LoVo (cell line): ENCODE measurements at places on chromosomes 6 and 20.
A peak's percentile ranks its signal among the peaks of the same experiment; 100 is the strongest.

GRCh38 chr6:88916615-88917208 is 46.7 kb downstream of the RNGTT start:
- no peak for DNase-seq

- no peak for DNase-seq
Measured at GRCh38 chr20:61253640-61254511, 1.8 kb downstream of the CDH4 start.

GRCh38 chr6:22062807-22063408 is 233.9 kb downstream of the PRL start:
- DNase-seq = no peak

DNA sequence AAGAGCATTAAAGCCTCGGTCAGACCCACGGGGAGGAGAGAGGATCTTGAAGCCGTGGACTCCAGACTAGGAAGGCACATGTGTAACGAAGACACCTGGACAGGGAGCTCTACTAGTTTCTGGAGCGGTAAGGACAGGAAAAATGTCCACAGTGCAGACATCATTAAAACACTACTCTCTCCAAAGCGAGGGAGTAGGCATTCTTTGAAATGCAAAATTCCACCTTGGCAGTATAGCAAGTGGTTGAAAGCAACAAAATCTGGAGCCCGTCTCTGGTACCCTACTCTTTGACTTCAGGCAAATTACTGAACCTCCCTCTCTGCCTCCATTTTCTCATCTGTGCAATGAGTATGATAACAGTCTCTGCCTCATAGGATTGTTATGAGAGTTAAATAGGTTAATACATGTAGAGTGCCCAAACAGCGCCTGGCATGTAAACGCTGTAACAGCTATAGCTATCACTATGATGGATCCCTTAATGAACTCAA is 408 bp upstream of the CRIP3 start:
- DNase-seq = no peak

DNA sequence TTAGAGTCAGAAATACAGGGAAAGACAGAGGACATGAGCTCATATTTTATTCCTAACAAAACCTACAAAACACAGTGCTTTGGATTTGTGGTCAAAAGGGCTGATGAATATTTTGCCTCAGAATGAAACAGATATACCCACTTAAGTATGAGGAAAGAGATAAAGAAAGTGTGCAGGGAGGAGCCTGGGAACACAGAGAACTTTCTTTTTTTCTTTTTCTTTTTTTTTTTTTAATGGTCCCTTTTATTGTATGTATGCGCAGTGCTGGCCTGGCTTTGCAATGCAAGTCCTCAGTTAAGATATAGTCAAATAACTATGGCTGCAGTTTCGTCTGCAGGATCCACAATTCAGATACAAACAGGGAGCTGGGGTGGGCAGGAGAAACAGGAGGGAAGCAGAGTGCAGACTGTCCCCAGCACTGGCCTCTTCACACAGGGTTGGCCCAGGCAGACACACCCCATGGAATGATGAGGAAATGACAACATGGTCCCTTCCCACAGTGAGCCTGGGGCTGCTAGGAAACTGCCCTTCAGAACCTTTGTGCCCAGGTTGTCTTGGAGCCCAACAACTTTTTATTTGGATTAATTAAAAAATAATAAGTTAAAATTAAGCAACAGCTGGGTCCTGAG is 629.8 kb upstream of the AGPAT4 start:
- DNase-seq = no peak

DNA sequence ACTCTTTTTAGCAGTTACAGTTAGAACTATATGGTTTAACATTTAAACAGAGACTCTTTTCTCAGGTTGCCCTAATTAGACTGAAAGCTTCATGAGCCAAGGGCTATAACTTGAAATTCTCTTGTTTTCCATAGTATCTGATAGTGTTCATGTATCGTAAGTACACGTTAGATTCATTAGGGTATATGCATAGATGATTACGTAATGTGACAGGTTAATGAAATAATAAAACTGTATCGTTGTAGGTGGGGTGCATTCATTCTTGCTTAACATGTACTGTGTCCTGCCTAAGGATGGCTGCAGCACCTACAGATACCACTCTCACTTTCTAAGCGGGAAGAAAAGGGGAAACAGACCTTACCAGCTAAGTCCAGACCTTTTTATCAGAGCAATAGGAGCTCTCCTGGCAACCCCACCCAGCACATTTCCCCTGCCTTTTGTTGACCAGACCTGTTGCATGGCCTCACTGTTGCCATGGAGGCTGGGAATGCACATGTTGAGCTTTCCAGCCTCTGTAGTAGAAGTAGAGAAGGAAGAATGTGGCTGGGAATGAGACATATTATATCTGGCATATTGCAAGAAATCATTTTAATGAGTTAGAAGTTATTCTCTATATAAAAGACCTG is 83.0 kb downstream of the MAP3K4 start:
- no peak for DNase-seq

- DNase-seq = no peak
Measured at GRCh38 chr6:110689275-110689935, 125.9 kb downstream of the CDK19 start.

- no peak for DNase-seq
Measured at GRCh38 chr6:164795056-164795815, 514.2 kb downstream of the C6orf118 start.

GRCh38 chr6:130296854-130297253 is 69.0 kb upstream of the TMEM200A start:
- DNase-seq = no peak

DNA sequence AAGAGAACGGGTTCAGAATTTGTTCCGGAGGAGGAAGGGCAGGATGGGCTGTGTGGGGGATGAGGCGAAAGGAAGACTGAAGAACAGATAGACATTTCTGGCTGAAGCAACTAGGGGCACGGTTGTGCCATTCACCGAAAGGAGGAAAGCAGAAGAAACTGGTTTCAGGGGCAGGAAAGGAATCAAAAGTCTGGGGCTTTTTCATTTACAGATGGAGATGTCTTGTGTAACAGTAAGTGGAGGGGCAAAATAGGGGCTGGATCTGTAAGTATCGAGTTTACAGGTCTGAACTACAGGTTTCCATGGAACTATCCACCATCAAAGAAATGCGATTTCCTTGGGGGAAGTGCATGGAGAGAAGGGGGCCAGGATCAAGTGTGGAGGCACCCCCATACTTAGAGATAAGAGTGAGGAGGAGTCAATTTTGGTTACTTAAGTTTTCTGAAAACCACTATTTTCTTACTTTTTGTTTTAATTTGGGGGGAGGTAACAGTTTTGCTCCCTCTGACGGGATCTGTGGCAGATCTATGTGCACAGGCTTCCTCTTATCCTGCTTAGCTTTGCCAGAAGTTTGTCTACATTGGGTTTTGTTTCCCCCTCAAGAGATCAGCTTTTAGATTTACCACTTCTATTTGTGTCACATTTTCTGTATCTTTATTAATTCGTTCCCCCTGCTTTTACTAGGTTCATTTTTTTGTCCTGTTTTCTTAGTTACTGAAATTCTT is 120.1 kb downstream of the SLC23A2 start:
- DNase-seq = no peak

- no peak for DNase-seq
Measured at GRCh38 chr6:147192278-147192911, 11.8 kb upstream of the STXBP5 start.

GRCh38 chr20:11403711-11404110 is 514.0 kb upstream of the BTBD3 start:
- no peak for DNase-seq

- DNase-seq = no peak
Measured at GRCh38 chr20:8913456-8913855, 155.4 kb upstream of the PLCB4 start.

DNA sequence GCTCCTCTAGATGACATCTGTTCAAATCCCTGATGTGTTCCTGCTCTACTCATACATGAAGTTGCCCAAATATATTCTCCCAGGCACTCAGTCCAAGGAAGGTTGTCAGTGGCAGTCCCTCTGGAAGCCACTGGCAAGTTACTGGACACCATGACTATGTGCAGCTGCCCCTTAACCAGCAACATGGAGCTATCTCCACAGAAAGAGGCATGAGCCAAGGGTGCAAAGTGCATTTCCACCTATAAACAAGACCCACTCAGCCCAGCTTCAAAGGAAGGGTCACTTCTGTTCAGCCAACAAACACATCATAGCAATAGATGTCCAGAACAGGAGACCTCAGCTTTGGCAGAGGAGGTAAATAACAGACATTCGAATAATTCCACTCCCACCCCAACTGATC is 217.6 kb upstream of the PMEPA1 start:
- DNase-seq = no peak

GRCh38 chr20:6765469-6766058 is 1.9 kb upstream of the BMP2 start:
- DNase-seq = peak; percentile 70

DNA sequence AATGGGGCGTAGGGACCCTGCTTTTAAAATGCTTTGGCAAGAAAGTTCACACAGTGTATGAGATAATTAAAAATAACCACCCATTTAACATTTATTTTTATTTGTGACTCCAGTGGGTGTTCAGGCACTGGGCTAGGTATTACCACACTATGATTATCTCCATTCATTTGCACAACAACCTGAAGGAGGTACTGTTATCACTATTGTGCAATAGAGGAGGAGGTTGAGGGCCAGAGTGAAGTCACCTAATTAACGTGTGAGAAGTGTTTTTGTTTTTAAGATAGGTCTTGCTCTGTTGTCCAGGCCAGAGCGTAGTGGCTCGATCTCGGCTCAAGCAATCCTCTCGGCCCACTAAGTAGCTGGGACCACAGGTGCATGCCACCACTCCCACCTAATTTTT is 29.2 kb downstream of the MAK start:
- no peak for DNase-seq

- no peak for DNase-seq
Measured at GRCh38 chr6:2558861-2559801, 191.6 kb downstream of the MYLK4 start.

DNA sequence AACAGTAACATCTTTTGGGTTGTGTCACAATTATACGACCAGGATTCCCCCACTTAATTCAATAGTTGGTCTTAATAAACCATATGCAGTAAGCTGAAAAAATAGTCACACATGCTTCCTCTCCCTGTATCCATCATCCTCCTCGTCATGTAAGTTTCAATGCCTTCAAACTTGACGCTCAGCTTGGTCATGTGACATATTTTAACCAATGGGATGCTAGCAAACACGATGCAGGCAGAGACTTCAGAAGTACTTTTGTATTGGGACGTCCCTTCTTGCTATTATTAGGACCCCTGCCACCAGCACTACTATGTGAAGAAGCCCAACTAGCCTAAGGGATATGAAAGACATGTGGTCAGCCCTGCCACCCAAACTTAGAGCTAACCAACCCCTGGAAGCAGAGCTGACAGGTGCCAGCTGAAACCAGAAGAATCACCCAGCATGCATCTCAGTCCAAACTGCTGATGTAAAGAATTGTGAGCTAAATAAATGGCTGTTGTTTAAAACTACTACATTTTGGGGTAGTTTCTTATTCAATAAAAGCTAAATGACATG is 49.3 kb downstream of the CGA start:
- no peak for DNase-seq

- DNase-seq = no peak
Measured at GRCh38 chr6:157684620-157685299, 138.3 kb upstream of the SNX9 start.

DNA sequence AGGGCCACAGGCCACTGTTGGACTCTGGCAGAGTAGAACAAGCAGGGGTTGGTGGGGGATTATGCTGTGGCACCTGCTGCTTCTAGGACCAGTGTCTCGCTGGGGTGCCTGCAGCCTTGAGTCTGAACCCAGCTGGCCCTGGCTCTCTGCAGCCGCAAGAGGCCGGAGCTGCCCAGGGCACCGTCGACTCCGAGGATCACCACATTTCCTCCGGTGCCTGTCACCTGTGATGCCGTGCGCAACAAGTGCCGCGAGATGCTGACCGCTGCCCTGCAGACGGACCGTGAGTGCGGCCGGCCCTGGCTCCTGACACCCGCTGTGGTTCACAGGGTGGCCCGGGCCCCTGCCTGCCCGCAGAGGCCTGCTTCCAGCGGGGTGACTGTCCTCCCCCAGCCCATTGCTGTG is 6.2 kb downstream of the TCEA2 start:
- no peak for DNase-seq

DNA sequence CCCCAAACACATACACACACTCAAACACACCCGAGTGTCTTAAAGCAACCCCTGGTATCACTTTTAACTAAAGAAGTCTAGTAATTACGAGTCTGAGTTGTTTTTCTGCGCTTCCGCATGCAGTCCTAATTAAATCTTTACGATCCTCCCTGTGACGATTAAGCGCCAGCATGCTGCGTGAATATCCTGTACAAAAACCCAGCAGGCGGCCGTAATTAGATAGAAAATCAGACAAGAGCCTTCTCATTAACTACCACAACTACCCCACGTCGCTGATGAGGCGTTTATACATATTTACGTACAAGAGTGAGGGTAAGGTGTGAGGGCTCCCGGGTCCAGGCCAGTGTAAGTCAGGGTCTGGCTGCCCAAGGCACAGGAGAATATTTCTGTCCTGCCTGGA is 8.1 kb downstream of the TFAP2B start:
- DNase-seq = no peak
